Tibial nerve (tissue), 4 donors: ENCODE measurements at places on chromosomes 6 and 20. TPM values are rescaled to one million over a fixed set of nuclear protein-coding genes. Genes with fewer than 3 reads are reported as not detected.
A peak's percentile ranks its signal among the peaks of the same experiment; 100 is the strongest.

ESF1 gene
- total RNA-seq = 18.0 TPM

GRCh38 chr6:159404296-159404695 lies 235.1 kb downstream of the FNDC1 start:
- H3K4me3 ChIP-seq = no peak overlapping the region
- DNase-seq = no peak
- no peaks in the 10 kb centered on the region for H3K4me1 ChIP-seq
- no peaks in the 10 kb centered on the region for H3K27me3 ChIP-seq
- no peak overlapping the region for H3K27ac ChIP-seq

KCNK16 gene
- not detected for total RNA-seq

KIF3B gene
- total RNA-seq = 32.9 TPM

GRCh38 chr20:10735195-10735949 lies 61.6 kb upstream of the JAG1 start:
- peaks cover 20% of the 10 kb centered on the region for H3K4me1 ChIP-seq
- no peak for DNase-seq
- H3K27ac ChIP-seq = peak overlapping the region; percentile 55
- no peaks in the 10 kb centered on the region for H3K36me3 ChIP-seq

ECT2L gene
- total RNA-seq = not detected

DNA sequence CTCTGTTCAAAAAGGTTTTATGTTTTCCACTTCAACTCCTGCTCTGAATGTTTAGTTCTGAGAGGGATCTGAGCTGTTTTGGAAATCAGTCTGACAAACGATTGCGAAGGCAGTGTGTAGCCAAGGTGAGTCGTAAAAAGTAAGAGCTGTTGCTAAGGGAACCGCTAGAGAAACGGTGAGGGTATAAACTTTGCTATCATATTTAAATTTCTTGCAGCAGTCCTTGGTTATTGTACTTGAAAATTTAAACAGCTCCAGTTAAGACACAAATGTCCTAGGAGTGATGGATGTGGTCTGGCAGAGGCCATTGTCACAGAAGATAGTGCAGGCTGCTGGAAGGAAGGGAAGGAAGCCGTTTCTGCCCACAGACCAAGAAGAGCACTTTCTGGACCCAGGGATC lies 64.9 kb upstream of the CITED2 start:
- H3K36me3 ChIP-seq = no peaks in the 10 kb centered on the region
- H3K27me3 ChIP-seq = no peaks in the 10 kb centered on the region
- peaks cover 5% of the 10 kb centered on the region for H3K4me1 ChIP-seq

DNA sequence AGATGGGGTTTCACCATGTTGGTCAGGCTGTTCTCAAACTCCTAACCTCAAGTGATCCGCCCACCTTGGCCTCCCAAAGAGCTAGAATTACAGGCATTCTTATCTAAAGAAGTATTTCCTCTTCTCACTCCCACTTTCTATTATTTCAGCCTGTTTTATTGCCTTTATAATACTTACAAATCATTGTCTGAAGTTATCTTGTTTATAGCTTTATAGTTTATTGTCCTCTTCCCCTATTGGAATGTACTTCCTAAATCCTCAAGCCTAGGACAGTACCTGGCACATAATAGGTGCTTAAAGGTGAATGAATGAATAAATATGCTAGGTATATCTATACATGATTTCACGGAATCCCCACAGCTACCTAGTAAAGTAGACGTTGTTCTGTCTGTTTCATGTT lies 37.8 kb upstream of the RNF182 start:
- no peaks in the 10 kb centered on the region for H3K36me3 ChIP-seq
- H3K27me3 ChIP-seq = no peaks in the 10 kb centered on the region
- H3K4me3 ChIP-seq = no peak overlapping the region
- no peak for DNase-seq

MRPS18B gene
- total RNA-seq = 36.9 TPM

HSPA12B gene
- 23.3 TPM for total RNA-seq

DNA sequence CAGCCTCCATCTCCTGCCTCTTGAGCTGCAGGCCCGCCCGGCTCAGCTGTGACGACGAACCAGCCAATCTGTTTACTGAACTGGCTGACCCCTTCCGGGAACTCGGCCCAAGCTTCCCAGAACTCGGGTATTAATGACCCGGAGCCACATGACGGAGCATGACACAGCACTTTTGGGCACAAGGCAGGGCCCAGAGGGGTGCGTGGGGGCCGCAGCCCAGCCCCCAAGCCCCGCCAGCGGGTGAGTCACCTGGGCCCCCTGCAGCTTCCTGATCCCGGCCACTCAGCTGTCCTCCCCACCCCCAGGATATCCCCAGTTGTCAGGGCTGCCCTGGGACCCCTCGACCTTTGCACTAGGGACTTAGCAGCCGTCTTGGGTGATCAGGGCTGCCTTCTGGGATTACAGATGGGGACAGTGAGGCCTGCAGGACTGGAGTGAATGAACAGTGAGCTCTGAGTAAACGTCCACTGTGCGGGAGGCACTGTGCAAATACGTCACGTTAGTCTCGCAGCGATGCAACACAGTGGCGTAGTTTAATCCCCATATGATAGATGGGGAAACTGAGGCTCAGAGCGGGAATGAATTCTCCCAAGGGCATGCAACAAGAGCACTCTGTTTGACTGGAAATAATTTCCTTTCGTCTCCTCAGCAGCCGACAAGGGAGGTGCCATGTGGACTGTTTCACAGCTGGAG lies 102.1 kb downstream of the CEBPB start:
- H3K36me3 ChIP-seq = no peaks in the 10 kb centered on the region
- no peaks in the 10 kb centered on the region for H3K4me1 ChIP-seq
- H3K27me3 ChIP-seq = no peaks in the 10 kb centered on the region
- DNase-seq = peak; percentile 96
- H3K4me3 ChIP-seq = no peak overlapping the region
- peak overlapping the region; percentile 96 for H3K27ac ChIP-seq

SLC39A7 gene
- 59.7 TPM for total RNA-seq

- DNase-seq = no peak
- no peaks in the 10 kb centered on the region for H3K36me3 ChIP-seq
- no peaks in the 10 kb centered on the region for H3K27me3 ChIP-seq
Measured at GRCh38 chr6:16078064-16078463, 50.8 kb upstream of the MYLIP start.

- DNase-seq = no peak
- no peaks in the 10 kb centered on the region for H3K36me3 ChIP-seq
- H3K27me3 ChIP-seq = no peaks in the 10 kb centered on the region
- no peak overlapping the region for H3K27ac ChIP-seq
- H3K4me1 ChIP-seq = peaks cover 40% of the 10 kb centered on the region
Measured at GRCh38 chr6:3343089-3343883, 84.5 kb downstream of the PSMG4 start.

- H3K4me1 ChIP-seq = no peaks in the 10 kb centered on the region
- H3K4me3 ChIP-seq = no peak overlapping the region
- H3K36me3 ChIP-seq = no peaks in the 10 kb centered on the region
- no peak for DNase-seq
- no peaks in the 10 kb centered on the region for H3K27me3 ChIP-seq
Measured at GRCh38 chr6:84086545-84087429, 53.2 kb downstream of the MRAP2 start.

DNA sequence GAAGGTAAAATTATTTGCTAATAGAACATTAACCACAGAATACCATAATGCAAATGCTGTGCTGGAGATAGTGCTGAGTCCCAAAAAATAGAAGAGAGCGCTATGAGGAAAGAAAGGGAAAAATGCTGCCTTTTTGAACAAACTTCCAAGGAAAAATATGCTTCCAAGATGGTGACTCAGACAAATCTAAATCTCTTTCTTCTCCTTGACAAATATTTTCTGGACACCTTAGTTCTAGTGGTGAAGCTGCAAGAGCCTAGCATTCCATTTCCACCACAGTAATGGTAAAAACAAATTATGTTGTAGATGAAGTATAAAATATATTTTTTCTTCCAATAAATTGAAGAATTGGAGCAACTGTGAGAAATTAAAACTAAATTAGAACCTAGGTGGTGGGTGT lies 155.6 kb upstream of the TBX18 start:
- H3K36me3 ChIP-seq = no peaks in the 10 kb centered on the region
- no peaks in the 10 kb centered on the region for H3K27me3 ChIP-seq
- no peak overlapping the region for H3K4me3 ChIP-seq
- no peaks in the 10 kb centered on the region for H3K4me1 ChIP-seq

CLPSL1 gene
- total RNA-seq = not detected

GRCh38 chr6:36927691-36928546 lies 26.6 kb upstream of the PI16 start:
- no peak overlapping the region for H3K27ac ChIP-seq
- H3K4me1 ChIP-seq = no peaks in the 10 kb centered on the region
- H3K36me3 ChIP-seq = no peaks in the 10 kb centered on the region
- H3K27me3 ChIP-seq = no peaks in the 10 kb centered on the region
- no peak for DNase-seq

EFCAB8 gene
- total RNA-seq = not detected

DNA sequence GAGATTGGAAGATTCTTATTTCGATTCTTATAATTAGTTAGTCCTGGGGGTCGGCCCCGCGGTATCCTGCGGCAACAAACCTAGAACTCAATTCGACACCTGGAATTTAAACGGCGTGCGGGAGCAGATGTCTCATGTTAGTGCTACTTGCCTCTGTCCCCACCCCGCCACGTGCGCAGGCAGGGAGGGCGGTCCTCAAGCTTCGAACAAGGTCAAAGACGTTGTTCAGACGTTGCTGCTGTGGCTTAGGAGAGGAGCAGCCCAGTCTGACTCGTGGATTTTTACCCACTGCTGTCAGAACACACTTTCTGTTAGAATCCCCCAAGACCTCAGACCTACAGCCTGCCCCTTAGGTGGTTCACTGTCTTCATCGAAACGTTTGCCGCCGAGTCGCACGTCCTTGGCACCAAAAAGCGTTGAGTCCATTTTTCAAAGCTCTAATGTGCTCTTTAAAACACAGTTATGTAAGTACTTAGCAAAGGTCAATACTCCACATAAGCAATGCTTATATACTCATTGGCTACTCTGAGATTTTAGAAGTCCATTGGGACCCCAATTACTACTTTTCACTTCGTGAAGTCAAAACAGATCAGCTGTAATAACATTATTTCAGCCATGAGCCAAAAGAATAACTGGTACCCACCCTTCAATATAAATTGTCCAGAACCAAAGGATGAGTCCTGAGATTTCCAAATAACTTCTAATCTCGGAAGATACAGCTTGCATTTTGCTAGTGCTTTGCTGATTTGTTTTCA lies 2.7 kb upstream of the C6orf62 start:
- H3K4me3 ChIP-seq = peak overlapping the region; percentile 69
- H3K4me1 ChIP-seq = no peaks in the 10 kb centered on the region
- DNase-seq = no peak

- H3K27me3 ChIP-seq = no peaks in the 10 kb centered on the region
- H3K4me1 ChIP-seq = no peaks in the 10 kb centered on the region
- peak overlapping the region; percentile 37 for H3K27ac ChIP-seq
- no peak overlapping the region for H3K4me3 ChIP-seq
Measured at GRCh38 chr6:33700391-33701050, 11.0 kb downstream of the UQCC2 start.

DNA sequence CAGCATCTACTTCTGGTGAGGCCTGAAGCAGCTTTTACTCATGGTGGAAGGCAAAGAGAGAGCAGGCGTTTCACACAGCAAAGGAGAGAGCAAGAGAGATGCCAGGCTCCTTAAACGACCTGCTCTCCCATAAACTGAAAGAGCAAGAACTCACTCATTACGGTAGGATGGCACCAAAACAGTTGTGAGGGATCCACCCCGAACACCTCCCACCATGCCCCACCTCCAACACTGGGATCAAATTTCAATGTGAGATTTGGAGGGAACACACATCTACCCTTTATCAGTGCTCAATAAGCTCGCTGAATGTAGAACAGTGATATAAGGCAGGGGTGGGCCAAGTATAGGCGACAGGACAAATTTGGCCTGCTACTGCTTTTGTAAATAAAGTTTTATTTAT lies 244.6 kb downstream of the ESR1 start:
- H3K36me3 ChIP-seq = no peaks in the 10 kb centered on the region
- H3K4me3 ChIP-seq = no peak overlapping the region

GRCh38 chr20:41173161-41173721 lies 35.9 kb downstream of the PLCG1 start:
- DNase-seq = peak; percentile 87
- peaks cover 27% of the 10 kb centered on the region for H3K4me1 ChIP-seq
- H3K27ac ChIP-seq = peak overlapping the region; percentile 84
- H3K36me3 ChIP-seq = no peaks in the 10 kb centered on the region

GRCh38 chr20:47883186-47883585 lies 97.9 kb upstream of the SULF2 start:
- H3K4me1 ChIP-seq = no peaks in the 10 kb centered on the region
- H3K4me3 ChIP-seq = no peak overlapping the region
- no peaks in the 10 kb centered on the region for H3K36me3 ChIP-seq
- DNase-seq = no peak

- H3K4me3 ChIP-seq = no peak overlapping the region
- no peaks in the 10 kb centered on the region for H3K4me1 ChIP-seq
- H3K27me3 ChIP-seq = no peaks in the 10 kb centered on the region
- H3K27ac ChIP-seq = no peak overlapping the region
Measured at GRCh38 chr6:83592770-83593394, 80.5 kb downstream of the PRSS35 start.

DNA sequence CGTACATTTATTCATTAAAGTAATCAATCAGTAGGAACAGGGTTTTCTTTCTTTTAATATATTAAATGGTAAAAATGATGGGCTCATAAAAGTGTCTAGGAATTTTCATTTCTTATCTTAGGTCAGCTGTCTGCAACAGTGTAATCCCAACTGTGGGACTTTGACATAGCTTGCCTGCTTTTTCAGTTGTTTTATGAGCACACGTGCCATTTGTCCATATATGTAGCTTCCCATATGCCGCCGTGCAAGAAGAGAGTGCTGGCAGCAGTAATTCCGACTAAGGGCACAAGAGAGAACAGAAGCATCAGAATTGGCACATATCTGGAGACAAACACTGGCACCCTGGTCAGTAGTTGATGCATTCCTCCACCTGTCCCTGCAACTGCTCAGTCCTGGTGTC lies 20.9 kb upstream of the EEF1E1 start:
- no peak overlapping the region for H3K4me3 ChIP-seq
- peaks cover 9% of the 10 kb centered on the region for H3K27me3 ChIP-seq
- H3K4me1 ChIP-seq = no peaks in the 10 kb centered on the region
- no peak overlapping the region for H3K27ac ChIP-seq
- no peaks in the 10 kb centered on the region for H3K36me3 ChIP-seq

DNA sequence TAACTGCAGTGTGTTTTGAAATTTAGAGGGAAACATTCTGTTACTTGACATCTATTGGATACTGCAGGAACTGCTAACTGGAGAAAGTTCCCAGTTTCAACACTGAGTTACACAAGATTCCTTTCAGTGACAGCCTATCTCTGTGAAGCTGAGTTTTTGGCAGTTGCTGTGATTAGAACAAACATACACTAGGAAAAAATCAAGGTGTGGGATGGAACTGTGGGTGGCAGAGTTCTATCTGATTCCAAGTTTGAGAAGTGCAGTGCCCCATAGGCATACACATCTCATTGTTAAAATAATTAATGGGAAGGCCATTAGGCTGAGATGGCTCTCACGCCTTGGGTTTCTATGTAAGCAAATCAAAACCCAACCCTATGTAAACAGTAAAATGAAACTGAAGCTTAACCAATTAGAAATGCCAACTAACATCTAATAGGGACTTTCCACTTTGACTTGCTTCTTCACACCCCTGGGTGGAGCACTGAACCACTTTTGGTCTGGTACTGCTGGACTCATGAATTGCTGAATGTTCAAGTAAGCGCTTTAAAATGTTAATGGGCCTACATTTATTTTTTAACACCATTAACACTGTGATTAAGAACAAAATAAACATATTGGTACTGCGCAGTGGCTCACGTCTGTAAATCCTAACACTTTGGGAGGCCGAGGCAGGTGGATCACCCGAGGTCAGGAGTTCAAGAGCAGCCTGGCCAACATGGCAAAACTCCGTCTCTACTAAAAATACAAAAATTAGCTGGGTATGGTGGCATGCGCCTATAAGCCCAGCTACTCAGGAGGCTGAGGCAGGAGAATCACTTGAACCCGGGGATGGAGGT lies 55.2 kb upstream of the TBC1D7 start:
- DNase-seq = no peak
- no peak overlapping the region for H3K4me3 ChIP-seq
- no peaks in the 10 kb centered on the region for H3K27me3 ChIP-seq
- peak overlapping the region; percentile 23 for H3K27ac ChIP-seq
- no peaks in the 10 kb centered on the region for H3K36me3 ChIP-seq
